D721Med (cell line): ENCODE measurements at places on chromosomes 5 and 9.

DNA sequence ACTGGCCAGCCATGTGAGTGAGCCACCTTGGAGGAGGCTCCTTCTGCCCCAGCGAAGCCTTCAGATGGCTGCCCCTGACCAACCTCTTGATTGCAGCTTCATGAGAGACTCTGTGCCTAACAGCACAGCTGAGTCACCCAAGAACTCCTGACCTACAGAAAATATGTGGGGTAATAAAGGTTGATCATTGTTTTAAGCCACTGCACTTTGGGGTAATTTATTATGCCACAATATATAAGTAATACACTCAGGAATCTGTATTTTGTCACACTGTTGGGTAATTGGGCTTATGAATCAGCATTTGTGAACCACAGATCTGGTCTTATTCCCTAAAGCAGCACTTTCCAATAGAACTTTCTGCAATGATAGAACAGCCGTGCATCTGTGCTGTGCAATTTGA, 24.4 kb upstream of the VDAC1 start:
- DNase-seq, result no peak

DNA sequence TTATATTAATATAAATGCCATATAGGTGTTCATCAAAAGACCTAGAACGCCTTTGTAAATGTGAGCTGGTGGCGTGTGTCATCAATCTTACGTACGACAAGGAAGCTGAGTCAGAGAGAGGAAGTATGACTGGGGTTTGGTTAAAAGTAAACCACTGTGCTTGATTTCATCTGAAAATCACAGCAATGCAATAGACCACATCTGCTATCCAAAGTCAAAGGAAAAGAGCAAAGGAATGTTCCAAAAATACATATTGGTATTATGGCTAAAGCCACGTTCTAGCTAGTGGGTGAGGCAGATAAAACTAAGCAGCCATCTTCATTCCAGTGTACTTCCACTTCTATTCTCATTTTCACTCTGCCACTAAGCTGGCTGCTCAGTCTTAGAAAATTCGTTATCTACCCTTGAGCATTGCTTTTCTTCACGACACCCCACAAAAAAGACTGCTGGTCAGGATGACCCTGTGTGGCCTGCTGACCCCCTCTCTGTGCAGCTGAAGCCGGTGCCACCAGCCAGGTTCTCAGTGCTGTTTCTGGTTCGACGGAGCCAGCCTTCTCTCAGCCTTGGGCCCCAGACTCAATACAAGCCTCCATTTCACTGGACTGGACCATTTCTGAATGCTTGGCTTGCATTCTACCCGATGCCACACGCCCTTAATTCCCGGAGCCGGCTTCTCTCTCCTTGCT, 23.8 kb downstream of the SHC3 start:
- no peak for DNase-seq

DNA sequence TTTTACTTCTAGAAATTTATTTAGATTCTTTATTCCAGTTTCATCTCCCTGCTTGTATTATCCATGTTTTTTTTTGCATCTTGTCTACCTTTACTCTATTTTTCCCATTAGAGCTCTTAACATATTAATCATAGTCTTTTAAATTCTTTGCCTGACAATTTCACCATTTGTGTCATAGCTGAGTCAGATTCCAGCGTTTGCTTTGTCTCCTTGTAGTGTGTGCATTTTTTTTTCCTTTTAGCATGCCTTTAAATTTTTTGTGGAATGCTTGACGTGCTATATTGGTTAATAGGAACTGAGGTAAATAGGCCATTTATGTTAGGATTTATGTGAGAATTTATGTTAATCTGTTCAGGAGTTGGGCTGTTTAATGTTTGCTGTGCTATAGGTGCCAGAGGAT, 41.8 kb upstream of the NFIL3 start:
- no peak for DNase-seq

GRCh38 chr5:66898241-66898995, 298.2 kb downstream of the CD180 start:
- no peak for DNase-seq

DNA sequence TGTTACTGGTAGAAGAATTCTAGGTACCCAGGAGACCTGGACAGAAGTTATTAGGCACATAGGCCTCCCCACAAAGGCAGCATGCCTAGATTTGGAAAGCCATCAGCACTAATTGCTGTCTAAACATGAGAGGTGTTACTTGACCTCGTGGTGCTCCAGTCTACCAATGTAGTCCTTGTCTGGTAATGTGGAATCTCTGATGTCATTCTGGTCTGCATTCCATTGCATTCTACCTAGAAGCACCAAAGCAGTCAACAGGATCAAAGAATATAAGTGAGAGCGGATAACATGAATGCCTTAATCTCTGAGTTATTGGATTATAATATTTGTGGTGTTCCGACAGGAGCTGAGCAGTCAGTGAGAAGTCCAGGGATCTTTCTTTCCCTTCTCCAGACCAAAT, 175.2 kb downstream of the PSAT1 start:
- DNase-seq, result no peak

DNA sequence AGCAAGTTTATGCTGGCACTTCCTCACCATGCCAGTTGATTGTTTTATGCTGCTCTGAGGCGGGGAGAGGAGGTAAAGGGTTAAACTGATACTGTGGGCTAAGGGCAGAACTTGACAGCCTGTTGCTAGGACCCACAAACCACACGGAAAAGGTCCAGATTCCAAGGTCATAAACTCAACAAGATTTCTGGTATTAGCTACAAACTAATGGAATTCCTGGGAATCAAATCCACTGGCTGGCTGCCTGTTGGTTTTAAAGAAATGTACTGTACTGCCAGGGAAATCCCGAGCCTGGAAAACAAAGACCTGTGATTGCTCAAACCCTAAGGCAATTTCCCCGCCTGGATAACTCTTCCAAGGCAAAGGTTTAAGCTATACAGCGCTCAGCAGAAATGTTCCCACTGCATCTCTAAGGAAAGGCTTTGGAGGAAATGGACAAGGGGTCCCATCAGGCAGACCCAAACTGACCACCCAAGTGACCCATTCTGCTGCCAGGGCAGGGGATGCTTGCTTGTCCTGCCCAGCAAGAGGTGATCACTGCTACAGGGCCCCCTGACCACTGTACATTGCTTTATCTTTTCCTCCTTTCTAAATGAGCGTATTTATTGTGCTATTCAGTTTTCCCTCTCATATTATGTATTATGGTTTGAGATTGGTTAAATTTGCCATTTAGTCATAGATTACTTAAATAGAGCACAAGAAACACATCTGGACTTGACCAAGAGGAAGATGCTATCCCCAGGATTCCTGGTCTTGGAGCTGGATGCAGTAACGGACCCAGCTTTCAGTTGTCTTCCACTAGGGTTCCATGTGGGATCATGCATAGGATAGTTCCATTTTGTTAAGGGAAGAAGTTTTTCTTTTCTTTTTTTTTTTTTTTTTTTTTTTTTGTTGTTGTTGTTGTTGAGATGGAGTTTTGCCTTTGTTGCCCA, 124.3 kb downstream of the SUSD1 start:
- no peak for DNase-seq

GRCh38 chr5:88884608-88884877, 1.6 kb upstream of the MEF2C start:
- no peak for DNase-seq

DNA sequence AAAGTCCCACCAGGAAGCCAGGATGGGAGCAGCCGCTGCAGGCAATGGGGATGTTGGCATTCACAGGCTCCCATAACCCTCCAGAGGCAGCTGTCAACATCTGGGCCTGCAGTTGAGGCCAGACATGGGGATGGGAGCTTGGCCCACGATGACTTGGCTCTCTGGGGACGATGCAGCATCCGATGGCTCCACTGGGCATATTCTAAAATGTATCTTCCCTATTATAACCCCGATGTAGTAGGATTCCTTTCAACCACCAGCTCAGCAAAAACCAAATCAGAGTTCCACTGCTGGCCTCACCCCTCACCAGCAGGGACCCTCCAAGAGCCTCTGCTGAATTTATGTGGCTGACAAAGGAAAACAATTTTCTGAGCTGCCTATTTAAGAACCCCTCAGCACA, 7.1 kb downstream of the SPRY4 start:
- DNase-seq, result no peak

- no peak for DNase-seq
These were observed 122.3 kb downstream of the SEMA5A start for GRCh38 chr5:9423571-9423970.
